Fibroblast of villous mesenchyme (primary cell): ENCODE measurements at places on chromosomes 11 and 22. TPM values are rescaled to one million over a fixed set of nuclear protein-coding genes. Genes with fewer than 3 reads are reported as not detected.

Gene SCARF2
- total RNA-seq, result 15.5 and 26.4 TPM in 2 replicates

Gene SGSM1
- not detected in 2 replicates for total RNA-seq

Gene CNGA4
- total RNA-seq, result under 0.01 and 0.43 TPM in 2 replicates

- no peak for DNase-seq
Observed at GRCh38 chr11:118128721-118129470, 23.7 kb downstream of the SCN4B start.

DNA sequence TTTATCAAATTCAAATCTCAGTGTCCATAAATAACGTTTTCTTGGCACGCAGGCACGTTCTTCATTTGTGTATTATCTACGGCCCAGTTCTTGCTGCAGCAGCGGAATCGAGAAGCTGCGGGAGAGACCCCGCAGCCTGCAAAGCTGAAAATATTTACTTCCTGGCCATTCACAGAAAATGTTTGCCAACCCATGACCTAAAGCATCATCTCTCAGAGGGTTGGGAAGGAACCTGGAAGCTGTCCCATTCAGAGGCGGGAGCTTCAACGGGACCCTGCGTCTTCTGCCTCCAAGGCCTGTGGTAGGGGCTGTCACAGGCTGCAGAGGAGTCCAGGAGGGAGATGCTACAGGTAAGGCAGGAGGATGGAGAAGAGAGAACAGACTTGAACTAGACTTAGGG lies 319.2 kb downstream of the MN1 start:
- DNase-seq, result no peak

DNA sequence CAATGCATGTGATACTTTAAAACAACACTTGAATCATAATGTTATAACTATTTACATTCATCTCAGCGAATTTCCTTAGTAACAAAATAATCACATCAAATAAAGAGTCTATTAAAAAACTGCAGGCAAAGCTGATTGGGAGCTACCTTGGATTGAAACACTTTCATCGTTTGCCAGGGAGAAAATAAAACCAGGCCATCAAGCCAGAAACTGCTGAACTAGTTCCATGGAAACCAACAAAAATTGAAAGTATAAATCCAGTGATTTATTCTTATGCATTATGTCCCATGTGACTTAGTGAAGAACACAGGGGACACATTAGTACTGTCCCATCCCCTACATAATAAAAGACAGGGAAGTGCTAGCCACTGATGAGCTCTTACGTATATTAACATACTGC lies 21.7 kb downstream of the SLC35F2 start:
- no peak for DNase-seq

GRCh38 chr22:30767661-30768060 lies 73.0 kb downstream of the OSBP2 start:
- DNase-seq, result no peak

GRCh38 chr11:126114486-126115126 lies 51.9 kb upstream of the CDON start:
- peak; percentile 51 for DNase-seq

DNA sequence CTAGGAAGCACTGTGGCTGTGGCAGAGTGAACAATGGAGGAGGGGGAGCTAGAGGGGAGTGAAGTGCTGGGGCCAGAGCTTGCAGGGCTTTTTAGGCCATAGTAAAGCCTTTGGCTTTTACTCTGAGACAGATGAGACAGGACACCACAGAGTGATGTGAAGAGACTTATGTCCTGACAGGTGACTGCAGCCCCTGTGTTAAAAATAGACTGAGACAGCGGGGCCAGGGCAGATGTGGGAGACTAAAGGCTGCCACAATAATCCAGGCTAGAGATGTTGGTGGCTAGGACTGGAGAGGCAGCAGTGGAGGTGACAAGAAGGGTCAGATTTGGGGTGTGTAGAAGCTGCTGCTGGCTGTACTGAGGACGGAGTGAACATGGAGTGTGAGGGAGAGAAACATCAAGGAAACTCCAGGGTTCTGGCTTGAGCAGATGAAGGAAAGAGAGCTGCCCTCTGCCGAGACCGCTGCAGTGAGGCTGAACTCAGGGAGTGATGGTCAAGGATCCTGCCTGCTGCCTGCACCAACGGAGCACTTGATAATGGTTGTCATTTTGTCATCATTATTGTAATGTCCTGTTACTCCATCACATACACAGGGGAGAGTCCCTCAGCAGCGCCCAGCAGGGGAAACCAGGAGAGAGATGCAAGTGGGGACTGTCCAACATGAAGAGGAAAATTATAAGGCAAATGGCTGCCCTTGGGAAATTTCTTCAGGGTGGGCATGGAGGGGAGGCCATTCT lies 27.4 kb downstream of the SLC43A1 start:
- DNase-seq, result no peak

Gene PHLDA2
- total RNA-seq, result 7.3 and 13.2 TPM in 2 replicates

GRCh38 chr11:35354644-35355043 lies 64.7 kb downstream of the SLC1A2 start:
- DNase-seq, result no peak

GRCh38 chr11:44607319-44607962 lies 42.0 kb downstream of the CD82 start:
- peak; percentile 60 for DNase-seq

- no peak for DNase-seq
Observed at GRCh38 chr22:40250608-40251007, 72.9 kb downstream of the TNRC6B start.

- DNase-seq, result peak; percentile 99
Observed at GRCh38 chr22:37674951-37675929, at the start of gene LGALS1. Gene LGALS1, plus strand, starts transcription at chr22:37675636. Its CDS starts 67 bp downstream, at chr22:37675703.

Gene TEX54
- not detected in 2 replicates for total RNA-seq

DNA sequence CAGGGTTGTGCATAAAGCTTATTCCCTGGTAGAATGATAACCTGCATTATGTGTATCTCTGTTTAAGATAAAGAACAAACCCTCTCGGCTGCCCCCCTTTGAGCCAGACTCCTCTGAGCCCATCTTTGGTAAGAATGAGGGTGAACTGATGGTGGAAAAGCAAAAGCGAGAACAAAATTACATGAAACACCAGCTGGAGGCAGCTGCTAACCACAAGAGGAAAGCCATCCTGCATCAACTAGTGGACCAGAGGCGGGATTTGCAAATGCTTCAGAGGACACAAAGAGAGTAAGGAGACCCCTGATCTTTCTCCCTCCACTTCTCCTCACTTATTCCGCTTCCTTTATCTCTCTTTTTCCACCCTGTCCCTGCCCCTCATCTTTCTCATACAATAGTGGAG lies 40.3 kb downstream of the CCDC81 start:
- no peak for DNase-seq

Gene NELL1
- not detected in 2 replicates for total RNA-seq

DNA sequence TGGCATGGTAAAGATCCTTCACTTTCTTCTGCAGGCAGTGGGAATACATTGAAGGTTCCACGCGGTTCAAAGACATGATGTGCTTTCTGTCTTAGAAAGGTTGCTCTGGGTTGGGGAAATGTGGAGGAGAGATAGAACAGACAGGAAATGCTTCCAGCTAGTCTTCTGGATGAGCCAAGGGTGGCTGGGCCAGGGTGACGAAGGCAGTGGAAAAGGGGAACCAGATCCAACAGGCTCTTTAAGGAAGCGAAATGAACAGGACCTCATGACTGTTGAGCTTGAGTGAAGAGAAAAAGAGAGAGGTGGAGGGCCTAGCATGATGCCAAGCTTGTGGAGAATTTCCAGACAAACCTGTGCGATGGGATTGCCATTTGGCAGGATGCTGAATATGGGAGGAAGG lies 56.4 kb upstream of the LMO1 start:
- DNase-seq, result no peak

DNA sequence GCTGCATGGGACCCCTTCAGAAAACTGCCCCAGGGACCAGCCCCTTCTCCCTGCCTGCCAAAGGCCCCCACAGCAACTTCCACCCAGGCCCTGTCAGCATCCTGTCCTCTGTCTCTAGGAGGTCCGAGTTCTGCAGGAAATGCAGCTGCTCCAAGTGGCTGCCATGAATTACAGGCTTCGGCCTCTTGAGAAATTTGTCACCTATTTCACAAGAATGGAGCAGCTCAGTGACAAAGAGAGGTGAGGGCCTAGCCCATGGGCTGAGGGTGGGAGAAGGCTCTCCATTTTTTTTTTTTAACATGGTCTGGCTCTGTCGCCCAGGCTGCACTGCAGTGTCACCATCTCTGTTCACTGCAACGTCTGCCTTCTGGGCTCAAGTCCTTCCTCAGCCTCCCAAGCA lies 7.3 kb downstream of the RGL4 start:
- no peak for DNase-seq

Gene PARVG
- total RNA-seq, result not detected in 2 replicates

GRCh38 chr11:89436071-89436470 lies 55.1 kb downstream of the NOX4 start:
- peak; percentile 76 for DNase-seq

Gene BEST1
- 3.0 and 3.2 TPM in 2 replicates for total RNA-seq

GRCh38 chr11:19216709-19217374 lies 15.1 kb upstream of the CSRP3 start:
- DNase-seq, result no peak

- no peak for DNase-seq
Observed at GRCh38 chr11:86183694-86184093, 60.9 kb upstream of the EED start.

Gene SPON1
- total RNA-seq, result 0.32 and 0.43 TPM in 2 replicates

GRCh38 chr11:124592627-124593026 lies 18.6 kb upstream of the PANX3 start:
- no peak for DNase-seq

Gene APLNR
- not detected in 2 replicates for total RNA-seq

GRCh38 chr11:34268906-34269430 lies 88.8 kb downstream of the ABTB2 start:
- no peak for DNase-seq

DNA sequence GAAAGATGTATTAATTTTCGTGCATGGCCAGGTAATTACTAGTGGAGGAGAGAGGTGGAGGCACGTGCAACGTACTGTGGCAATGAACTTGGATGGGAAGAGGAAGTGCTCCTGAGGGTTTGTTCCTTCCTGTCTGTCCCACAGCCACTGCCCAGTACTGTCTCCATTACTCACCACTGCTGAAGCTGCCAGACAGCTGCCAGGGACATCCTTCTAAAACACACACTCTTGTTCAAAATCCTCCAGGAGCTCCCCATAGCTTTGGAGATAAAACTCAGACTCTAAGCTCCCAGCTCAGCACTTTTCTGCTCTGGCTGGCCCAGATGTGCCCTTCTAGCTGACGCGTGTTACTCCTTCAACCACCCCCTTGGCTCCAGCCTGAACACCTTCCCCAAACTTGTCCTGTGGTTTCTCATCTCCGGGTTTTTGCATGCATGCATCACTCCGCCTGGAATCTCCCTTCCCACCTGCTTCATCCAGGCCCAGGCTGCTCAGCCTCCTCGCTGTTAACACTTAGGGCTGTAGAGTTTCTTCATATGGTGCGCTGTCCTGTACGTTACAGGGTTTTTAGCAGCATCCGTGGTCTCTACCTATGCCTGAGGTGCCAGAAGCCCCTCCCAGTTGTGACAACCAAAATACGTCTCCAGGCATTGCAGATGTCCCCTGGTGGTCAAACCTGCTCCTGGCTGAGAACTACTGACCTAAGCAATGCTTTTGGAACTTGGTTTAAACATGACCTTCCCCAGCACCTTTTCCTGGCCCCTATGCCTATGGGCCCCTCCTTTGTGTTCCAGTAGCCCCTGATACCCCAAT lies 69.5 kb downstream of the C11orf91 start:
- no peak for DNase-seq

GRCh38 chr11:28631148-28631547 lies 523.0 kb downstream of the METTL15 start:
- DNase-seq, result no peak

Gene ENTHD1
- not detected in 2 replicates for total RNA-seq

DNA sequence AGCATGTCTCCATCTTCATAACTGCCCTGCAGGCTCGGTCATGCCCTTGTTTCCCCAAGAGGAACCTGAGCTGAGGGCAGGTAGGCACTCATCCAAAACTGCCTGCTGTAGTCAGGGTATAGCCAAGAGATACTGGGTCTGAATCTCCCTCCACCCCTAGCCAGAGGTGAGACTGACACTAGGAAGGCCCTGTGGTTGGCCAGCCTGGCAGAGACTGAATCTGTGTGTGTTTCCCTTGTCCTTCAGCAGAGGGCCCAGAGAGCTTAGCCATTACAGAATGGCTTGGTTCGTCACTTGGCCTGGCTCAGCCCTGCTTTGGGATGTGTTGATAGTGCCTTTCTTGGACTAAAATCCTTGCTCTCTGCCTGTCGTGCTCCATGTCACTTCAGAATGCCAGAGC lies 79.3 kb upstream of the SUSD2 start:
- no peak for DNase-seq

Gene BDNF
- total RNA-seq, result 20.6 and 25.5 TPM in 2 replicates

Gene CYB5R2
- 32.0 and 39.9 TPM in 2 replicates for total RNA-seq

Gene BIRC3
- total RNA-seq, result 0.64 and 8.2 TPM in 2 replicates

DNA sequence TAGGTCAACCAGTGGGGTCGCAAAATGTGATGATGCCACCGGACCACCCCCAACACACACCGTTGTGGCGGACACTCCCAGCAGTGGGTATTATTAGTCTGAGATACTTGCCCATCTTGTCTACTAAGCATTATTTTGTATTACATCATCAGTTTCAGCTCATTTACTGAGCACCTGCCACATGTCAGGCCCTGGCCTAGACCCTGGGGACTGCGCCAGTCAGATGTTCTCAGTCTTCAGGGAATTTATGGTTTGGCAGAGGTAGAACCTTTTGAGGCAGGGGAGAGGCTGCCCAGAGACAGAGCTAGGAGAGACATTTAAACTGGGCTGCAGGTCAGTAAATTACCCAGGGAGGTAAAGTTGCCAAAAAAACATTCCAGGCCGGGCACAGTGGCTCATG lies 43.1 kb upstream of the GCAT start:
- DNase-seq, result no peak

GRCh38 chr11:72652873-72653630 lies 21.2 kb downstream of the PDE2A start:
- DNase-seq, result no peak
